ENCODE measurements at places on chromosomes 4 and X.

- DNase-seq = no peak
Measured at GRCh38 chr4:37365888-37366287, 121.3 kb downstream of the NWD2 start.

DNA sequence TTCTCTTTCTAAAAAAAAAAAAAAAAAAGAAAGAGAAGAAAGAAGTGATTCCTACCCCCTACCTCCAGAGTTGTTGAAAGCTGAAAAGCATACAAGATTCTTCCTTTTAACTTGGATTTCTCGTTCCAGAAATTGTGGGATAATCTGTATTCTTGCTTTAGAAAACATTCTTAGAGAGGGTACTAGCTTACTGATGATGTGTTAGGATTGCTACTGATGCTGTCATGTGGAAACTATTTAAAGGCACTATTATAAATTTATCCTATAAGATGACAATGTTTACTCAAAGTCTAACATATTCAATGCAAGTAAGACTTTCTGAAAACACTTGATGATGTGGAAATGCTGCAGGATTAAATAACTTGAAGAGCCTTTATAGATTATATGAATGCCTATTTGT is 204.0 kb upstream of the PUDP start:
- peak; percentile 66 for DNase-seq

GRCh38 chrX:49934148-49934547 is 11.8 kb downstream of the CLCN5 start:
- DNase-seq = no peak

GRCh38 chr4:121070696-121071639 is 1.4 kb downstream of the NDNF start:
- DNase-seq = peak; percentile 61

DNA sequence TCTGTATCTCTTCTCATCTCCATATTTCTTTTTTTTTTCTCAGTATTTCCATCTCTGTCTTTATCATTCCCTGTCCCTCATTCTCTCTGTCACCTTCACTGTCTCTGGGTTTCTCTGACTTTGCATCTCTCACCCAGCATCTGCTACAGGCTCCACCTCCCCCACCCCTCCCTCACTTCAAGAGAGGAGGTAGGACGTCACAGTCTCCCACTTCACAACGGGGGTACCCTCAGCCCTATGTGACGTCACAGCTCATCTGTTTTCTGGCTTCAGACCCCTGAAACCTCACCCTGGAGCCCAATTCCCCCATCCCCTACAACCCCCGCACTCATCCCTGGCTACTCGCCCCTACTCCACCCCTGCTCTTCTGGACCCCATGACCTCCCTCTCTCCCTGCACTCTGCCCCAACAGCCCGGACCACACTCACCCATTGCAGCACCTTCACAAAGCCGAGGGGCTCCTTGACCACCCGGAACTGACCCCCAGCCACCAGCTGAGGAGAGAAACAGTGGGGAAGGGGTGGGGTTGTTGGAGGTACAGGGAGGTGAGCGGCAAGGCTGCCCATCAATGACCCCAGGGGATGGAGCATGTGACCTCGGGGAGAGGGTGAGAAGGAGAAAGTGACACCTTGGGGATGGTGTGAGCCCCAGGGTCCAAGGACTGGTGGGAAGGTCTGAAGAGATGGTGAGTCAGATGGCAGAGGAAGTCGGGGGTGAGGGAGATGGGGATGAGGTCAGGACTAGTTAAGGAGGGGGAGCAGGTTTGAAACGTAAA is 1.3 kb downstream of the SYP start:
- DNase-seq = no peak

- no peak for DNase-seq
Measured at GRCh38 chr4:143554728-143555597, 41.5 kb downstream of the SMARCA5 start.

DNA sequence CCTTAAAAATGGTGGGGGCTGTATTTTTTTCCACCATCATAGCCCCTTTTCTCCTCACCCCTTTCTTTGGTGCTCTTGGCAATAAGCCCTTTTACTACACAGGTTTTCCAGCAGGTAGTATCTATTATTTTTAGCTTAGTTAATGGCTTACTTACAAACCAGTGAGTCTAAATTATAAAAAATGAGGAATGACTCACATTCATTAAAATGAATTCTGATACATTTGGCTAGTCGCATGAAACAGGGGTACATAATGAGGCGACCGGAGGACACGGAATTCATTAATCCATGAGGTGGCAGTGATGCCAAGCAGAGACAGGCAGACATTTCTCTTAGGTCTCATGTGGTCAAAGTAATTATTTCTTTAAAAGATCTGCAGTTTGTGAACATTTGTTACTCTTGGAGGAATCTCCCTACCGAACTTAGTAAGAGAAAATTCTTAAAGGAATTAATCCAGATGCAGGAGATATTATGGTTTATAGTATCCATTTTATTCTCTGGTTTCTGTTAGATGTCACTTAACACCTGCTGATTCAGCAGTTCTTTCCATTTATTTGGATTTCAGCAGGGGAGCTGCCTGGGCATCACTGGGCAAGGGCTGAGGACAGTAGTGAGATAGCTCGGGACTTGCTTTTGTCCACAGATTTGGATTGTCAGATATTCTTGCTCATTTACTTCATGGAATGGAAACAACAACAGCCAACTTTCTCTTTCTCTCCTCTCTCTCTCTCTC is 575.0 kb upstream of the NR3C2 start:
- no peak for DNase-seq

DNA sequence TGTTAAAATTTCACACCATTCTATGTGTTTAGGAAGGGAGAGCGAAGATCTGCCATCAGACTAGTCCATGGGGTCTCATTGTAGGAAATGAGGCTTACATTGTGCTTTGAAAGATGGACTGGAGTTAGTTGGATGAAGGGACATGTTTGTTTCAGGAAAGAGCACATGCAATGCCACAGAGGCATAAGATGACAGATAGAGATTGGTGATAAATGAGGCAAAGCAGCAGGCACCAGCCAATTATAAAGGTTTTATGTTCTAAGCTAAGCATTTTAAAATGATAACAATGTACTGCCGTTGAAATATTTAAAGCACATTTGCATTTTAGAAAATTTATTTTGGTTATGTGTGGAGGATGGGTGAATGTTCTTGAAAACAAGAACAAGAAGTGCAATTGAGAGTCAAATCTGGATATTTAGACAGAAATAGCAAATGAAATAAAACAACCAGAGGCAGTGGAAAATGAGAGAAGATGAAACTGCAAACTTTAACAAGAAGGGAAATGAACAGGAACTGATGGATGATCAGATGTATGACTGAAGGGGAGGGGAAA is 957.2 kb downstream of the FSTL5 start:
- no peak for DNase-seq

- DNase-seq = peak; percentile 18
Measured at GRCh38 chrX:47854474-47854873, 17.8 kb downstream of the ZNF81 start.

DNA sequence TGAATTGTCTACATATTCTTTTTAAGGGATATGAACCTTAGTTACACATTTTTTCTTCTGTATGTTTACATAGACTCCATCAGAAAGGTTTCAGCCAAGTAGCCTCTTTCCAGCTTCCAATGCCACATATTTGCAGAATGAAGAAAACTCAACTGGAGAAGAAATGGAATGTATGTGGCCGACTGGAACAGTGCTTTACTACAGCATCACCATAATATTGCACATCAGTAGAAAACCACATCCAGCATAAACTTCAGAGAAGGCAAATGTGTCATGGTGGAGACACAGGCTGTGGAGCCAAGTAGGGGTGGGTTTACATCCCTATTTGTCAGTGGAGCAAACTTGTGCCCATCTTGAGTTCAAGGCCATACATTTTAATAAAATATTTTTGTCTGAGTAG is 204.8 kb upstream of the LDB2 start:
- DNase-seq = peak; percentile 93

GRCh38 chrX:78650906-78651437 is 8.2 kb downstream of the RTL3 start:
- DNase-seq = peak; percentile 85

GRCh38 chr4:144578681-144579080 is 67.3 kb upstream of the HHIP start:
- DNase-seq = peak; percentile 76

DNA sequence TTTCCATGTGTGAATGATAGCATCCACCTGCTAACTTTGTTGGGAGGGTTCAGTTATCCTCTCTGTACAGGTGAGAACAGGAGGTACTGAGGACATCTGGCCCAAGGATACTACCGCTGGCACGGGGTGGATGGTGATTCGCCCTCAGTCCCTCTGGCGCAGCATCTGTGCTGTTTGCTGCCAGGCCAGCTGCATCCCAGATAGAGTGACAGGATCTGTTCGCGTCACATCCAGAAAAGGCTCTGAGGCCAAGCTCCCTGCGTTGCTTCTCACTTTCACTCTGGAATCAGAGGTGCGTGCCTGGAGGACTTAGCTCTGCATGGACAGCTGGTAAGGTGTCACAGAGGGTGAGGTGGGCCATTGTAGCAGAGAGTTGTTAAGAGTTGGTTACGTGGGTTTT is 95.4 kb downstream of the TBL1X start:
- no peak for DNase-seq

DNA sequence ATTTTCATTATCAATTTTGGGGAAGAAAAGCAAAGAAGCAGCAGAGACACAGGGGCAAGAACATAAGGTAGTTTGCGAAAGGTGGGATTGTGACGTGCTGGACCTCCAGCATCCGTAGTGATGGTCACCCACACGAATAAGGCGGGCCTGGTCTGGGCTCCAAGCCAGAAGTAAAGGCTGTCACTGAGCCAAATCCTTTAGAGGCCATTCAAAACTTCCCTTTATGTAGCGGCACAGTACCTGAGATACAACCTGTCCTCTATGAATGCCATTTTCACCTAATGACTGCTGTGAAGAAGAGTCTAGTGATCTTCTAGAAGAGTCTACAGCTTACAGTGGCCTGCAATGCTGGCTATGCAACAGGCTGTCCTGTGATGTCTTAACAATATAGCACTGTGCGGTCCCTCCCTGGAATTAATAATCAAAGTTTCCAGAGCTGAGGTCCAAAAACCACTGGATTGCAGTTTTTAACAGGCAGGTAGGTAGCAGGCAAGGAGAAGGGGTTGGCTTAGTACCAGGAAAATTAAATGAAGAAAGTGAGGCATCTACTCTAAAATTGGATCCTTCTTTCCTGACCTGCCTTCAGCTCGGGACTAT is 56.2 kb downstream of the TRIML1 start:
- DNase-seq = no peak

DNA sequence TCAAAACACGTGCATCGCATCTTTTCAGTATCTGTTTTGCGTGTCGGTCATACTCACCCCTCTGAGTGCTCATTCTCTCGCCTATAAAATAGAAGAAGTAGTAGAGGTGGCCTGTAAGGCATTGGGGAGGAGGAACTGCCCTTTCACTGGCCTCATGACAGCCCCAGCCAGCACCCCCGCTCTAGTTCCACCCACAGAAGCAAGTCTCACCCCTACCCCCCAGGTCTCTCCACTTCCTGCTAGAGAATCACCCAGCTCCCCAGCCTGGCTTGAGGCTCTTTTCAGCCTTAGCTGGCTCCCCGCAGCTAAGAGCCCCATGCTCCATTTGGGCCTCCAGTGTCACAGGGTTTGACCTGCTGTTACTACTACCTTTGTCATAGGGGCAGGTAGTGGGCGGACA is 11.8 kb downstream of the HDAC6 start:
- no peak for DNase-seq

- no peak for DNase-seq
Measured at GRCh38 chrX:23202326-23202725, 132.3 kb upstream of the PTCHD1 start.

DNA sequence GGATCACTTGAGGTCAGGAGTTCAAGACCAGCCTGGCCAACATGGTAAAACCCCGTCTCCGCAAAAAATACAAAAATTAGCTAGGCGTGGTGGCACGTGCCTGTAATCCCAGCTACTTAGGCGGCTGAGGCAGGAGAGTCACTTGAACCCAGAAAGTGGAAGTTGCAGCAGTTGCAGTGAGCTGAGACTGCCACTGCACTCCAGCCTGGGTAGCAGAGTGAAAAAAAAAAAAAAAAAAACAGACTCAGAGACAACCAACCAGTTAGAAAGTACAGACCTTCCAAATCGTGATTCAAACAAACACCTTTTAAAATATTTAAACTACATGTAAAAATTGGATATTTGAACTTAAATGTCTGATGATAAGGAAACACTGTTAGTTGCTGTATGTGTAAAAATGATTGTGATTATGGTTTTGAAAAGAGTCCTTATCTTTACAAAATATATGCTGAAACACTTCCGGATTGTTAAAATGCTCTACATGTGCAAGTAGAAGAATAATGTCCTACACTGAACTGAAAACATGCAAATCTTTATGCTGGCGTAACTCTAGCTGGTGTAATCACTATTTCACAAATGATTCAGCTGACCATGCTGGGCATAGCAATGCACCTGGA is 37.8 kb downstream of the SH3KBP1 start:
- DNase-seq = no peak

- DNase-seq = peak; percentile 86
Measured at GRCh38 chr4:118729287-118730286, 44.4 kb downstream of the METTL14 start.

DNA sequence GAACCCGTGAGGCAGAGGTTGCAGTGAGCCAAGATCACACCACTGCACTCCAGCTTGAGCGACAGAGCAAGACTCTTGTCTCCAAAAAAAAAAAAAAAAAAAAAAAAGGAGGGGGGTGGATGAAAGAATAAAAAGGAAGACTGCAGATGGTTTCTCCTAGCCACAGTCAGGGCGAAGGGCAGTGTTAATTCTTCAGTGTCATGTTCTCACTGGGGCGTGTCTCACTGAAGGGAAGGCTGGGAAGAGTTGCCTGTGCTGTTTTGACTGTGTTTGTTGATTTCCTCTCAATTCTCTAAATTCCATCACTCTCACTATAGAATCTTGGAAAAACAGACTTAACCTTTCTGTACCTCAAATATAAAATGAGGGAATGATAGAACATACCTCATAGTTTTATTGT is 71.6 kb upstream of the DHX15 start:
- DNase-seq = peak; percentile 4

DNA sequence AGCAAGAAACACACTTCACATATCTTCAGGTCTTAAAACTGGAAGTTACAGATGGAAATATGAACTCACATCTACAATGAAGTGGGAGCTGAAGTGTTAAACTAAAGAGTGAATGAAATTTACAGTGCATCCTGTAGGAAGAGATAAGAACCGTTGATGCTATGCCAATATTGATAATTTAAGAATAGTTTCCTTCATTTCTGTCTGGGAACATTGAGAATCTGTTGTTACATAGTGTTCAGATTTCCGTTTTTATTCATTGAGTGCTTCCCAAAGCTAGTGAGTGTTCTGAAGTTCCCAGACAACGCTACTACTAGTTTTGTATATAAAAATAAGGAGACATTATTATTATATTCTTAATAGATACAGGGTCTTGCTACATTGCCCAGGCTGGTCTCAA is 52.3 kb downstream of the UBE2K start:
- no peak for DNase-seq

GRCh38 chrX:45424326-45424725 is 223.7 kb upstream of the DIPK2B start:
- peak; percentile 56 for DNase-seq

DNA sequence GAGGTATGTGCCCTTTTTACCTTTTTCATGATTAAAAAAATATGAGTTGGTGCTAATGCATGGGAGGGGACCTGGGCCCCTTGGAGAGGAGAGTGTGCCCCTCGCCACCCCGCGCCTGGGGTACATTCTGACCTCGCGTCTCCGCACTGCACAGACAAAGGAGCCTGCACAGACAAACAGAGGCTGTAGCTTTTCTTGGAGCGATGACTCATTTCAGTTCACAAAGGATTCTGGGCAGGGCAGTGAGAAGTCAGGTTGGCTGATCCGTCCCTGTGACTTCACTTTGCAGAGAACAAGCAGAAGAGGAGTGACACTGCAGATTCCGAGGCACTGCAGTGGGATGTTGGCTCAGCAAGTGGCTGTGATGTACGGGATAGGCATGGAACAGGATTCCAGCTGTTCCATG is 82.9 kb downstream of the STOX2 start:
- peak; percentile 92 for DNase-seq

GRCh38 chrX:14738643-14739042 is 134.2 kb downstream of the FANCB start:
- peak; percentile 60 for DNase-seq

Measured in fibroblast of skin of scalp (primary cell).